ENCODE measurements at places on chromosomes 1 and 21.
A peak's percentile ranks its signal among the peaks of the same experiment; 100 is the strongest.

GRCh38 chr1:57033222-57034001 is 67.6 kb upstream of the C8B start:
- no peak for DNase-seq

GRCh38 chr1:181097242-181097641 is 8.7 kb downstream of the IER5 start:
- DNase-seq = peak; percentile 43

DNA sequence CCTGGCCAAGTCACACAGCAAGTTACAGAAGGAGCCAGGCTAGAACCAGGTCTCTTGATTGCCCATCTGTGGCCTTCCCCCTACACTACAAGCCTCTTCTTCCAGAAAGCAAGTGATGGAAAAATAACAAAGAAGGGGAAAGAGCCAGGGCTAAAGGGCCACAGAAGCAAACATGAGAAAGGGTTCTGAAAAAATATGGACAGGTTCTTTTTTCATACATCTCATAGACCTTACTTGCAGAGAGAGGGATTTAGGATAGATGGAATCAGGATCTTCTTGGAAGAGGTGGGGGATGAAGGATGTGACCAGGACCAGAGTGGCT is 3.2 kb downstream of the RHBG start:
- DNase-seq = no peak

DNA sequence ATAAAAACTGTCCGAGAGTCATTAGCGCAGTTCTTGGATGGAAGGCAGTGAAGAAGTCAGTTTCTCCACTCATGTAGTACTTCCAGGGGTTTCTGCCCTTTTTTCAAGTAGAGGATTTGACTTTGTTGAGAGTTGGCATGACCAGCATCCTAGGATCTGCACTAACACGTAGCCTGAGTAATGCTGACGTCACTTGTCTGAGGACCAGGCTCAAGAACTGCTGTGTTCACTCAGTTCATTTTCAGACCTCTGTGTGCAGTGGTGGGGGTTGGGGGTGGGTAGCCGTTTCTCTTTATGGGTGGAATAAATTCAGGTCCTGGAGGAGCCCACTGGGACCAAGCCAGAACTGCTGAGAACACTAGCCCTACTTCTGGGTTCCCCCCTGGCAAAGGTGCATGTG is 53.3 kb downstream of the MRPS6 start:
- peak; percentile 39 for DNase-seq

DNA sequence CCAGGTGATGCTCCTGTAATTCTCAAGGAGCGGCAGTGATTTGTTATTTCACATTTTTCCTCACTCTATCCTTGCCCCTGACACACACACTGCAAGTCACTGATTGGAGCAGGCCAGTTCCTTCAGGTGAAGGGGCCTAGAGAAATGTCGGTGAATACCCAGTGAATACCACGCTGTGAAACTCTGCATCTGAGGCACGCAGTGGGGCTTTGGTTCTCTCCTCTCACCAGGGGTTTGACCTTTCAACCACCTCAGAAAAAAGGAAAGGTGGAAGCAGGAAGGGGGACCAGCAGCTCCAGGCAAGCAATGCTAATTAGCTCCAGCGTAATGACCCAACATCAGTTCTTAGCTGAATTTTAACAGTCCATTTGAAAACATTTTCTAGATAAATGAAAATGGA is 532 bp upstream of the FAM177B start:
- no peak for DNase-seq

- DNase-seq = peak; percentile 95
Observed at GRCh38 chr1:159000625-159001024, 9.1 kb upstream of the IFI16 start.

GRCh38 chr1:225437710-225438437 is 10.0 kb upstream of the LBR start:
- no peak for DNase-seq

DNA sequence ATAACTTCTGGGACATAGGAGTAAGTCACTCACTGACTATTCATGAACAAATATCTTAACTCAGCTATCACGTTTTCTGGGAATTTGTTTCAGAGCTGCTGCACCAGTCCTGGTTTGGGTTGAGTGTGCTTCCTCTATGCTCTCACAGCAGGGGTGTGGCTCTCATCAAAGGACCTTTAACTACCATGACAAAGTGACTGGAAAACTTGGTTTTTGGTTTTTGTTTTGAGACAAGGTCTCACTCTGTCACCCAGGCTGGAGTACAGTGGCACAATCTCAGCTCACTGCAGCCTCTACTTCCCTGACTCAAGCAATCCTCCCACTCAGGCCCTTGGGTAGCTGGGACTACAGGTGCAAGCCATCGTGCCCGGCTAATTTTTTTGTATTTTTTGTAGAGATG is 4.1 kb downstream of the ILDR2 start:
- no peak for DNase-seq

DNA sequence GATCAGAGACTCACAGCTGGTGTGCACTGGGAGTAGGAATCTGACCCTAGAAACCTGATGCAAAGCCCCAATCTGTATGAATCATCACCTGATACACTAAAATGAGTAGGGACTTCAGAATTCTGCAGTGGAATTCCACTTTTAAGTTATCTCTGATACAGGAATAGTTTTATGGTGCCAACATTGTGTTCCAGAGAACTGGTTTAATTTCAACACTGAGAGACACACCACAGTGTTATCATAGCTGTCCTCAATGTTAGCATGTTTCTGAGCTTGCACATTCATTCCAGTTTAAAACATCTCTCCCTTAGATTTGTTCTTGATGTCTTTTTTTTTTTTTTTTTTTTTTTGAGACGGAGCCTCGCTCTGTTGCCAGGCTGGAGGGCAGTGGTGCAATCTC is 7.1 kb downstream of the UTS2 start:
- peak; percentile 38 for DNase-seq

GRCh38 chr1:36350659-36351226 is 27.3 kb upstream of the EVA1B start:
- peak; percentile 81 for DNase-seq

DNA sequence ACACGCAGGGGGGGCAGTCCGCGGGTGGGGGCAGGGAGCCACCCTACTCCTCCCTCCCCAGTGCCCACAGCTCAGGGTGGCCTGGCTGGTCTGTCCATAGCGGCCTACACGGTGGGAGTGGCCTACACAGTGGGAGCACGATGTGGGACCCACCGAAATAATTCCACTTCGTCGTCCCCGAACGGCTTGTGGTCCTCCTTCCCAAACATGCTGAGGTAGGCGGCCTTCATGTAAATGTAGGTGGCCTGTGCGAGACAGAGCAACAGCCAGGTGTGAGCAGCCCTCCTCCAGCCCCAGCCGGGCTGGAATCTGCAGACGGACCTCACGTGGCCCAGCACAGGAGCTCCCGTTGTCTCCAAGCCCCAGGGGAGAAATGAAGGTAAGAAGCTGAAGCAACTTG is 34.4 kb downstream of the TTC39A start:
- DNase-seq = no peak

DNA sequence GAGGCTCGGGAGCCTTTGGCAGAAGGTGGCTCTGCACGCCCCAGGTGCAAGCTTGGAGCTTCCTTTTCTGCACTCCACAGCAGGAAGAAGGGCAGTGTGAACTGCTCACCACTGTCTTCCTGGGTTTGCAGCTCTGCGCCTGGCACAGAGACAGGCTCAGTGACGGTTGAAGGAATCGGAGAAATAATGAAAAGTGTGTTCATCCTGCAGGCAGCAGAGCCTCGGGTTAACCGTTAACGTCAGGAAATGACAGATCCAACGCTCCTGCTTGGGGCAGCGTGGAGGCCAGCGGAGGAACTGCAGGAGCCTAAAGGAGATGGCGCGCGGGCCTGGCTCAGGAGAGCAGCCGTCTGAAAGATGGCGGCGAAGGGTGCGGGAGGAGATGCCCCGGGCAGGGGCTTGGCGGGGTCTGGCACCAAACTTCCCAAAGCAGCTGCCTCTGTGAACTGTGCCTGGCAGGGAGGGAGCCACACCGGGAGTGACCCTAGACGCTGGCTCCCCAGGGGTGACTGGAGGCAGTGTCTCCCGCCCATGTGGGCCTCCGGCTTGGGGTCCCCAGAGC is 10.9 kb upstream of the SAMD11 start:
- DNase-seq = peak; percentile 59
